ENCODE measurements at places on chromosomes 6 and 20.

- no peak for DNase-seq
Observed at GRCh38 chr6:34891296-34891695, 2.2 kb downstream of the ANKS1A start.

DNA sequence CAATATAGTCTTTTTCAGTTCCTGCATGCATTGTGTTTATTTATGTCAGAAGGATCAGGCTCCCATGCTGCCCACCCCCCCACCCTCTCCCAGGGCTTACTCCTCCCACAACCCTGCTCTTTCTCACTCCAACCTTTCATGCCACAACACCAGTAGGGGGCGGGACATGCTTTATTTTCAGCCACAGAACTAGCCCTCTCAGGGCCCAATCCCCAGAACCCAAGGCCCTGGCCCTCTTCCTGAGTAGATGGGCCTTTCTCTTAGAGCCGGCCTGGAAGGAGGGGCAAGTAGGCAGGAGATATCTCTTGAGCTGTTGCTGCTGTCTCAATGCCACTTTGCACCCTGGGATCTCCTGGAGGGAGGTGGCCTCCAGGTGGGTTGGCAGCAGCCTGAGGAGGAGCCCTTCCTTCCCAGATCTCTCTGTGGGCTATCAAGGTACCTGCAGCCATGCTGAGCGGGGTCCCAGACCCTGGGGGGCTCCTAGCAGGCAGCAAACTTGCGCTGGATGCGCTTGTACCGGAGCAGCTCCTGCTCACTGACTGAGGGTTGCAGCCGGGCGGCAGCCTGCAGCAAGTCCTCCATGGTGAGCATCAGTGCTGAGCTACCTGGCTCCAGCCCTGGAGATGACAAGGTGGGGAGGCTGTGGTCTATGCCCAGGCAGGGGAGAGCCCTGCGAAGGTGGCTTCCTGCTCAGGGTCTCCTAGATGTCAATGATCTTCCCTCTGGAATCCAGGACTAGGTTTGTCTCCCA lies 3.5 kb downstream of the GNMT start:
- peak; percentile 68 for DNase-seq

- DNase-seq = no peak
Observed at GRCh38 chr20:47629907-47630306, 128.2 kb downstream of the NCOA3 start.

- no peak for DNase-seq
Observed at GRCh38 chr20:46903256-46903655, 8.6 kb downstream of the EYA2 start.

- no peak for DNase-seq
Observed at GRCh38 chr6:6714953-6715352, 126.4 kb downstream of the LY86 start.

DNA sequence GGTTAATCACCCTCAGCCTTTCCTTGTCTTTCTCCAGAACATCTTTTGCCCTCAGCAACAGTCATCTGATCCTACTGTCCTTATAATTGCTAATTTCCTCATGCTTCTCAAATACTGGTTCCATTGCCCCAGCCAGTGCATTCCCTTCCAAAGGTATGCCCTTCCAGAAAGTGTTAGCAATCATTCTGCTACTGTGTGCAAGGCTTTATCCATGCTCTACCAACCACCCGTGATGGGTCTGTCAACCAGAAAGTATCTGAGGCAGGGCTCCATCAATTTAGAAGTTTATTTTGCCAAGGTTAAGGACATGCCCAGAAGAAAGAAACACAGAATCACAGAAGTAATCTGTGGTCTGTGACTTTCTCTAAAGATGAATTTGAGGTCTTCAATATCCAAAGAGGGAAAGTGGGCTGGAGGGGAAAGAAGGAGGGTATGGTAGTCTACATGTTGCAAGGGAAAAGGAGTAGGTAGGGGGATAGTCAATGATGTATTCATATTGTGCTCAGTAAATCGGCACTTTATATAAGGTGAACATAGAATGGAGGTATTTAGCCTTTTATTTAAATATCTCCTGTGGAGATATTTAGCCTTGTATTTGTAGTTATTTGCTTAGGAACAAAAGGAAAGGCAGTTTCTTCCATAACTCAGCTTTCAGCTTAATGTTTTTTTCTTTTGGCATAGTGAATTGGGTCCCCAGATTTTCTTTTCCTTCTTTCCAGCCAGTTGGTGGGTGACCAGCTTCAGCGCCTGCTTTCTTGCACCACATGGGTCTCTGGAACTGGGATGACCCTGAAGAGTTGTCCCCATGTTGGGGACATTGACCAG lies 35.2 kb upstream of the PAQR8 start:
- no peak for DNase-seq

- peak; percentile 52 for DNase-seq
Observed at GRCh38 chr6:166381733-166382499, 824 bp downstream of the MPC1 start.
